KBM-7 (cell line): ENCODE measurements at places on chromosomes 4 and X.

DNA sequence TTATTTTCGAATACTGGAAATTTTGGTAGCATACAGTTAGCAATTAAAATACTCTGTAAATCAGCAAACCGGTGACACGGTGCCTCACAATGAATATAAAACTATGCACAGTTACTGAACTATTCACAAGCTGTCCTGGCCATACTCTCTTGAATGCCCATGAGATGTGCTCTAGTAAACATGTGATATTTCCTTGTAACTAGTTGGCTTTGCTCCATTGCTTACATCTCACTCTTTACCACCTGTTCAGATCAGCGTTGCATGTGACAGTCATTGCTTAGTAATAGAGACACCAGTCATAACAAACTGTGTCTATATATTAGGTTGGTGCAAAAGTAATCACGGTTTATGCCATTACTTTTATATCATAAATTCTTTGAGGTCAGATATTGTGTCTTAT is 897.9 kb upstream of the FTHL17 start:
- no peak for DNase-seq

DNA sequence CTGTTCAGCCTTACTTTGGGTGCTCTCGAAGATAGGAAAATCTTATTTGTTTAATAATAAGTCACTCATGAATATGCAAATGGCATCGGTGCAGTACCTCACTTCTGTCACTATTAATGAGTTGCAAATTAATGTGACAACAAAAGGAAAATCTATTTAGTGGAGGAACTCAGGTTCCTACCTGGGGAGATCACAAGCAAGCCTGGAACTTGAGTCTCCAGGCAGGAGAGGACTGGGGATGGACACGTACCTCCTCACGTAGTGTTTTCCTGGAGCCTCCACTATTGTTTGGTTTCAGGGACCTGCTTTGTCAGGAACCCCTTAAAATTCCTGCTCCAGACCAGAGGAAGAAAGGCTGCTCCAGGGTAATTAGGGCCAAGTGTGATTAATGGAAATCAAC is 82.1 kb downstream of the BCOR start:
- DNase-seq = no peak

GRCh38 chr4:89308161-89308500 is 531 bp upstream of the GPRIN3 start:
- no peak for DNase-seq

DNA sequence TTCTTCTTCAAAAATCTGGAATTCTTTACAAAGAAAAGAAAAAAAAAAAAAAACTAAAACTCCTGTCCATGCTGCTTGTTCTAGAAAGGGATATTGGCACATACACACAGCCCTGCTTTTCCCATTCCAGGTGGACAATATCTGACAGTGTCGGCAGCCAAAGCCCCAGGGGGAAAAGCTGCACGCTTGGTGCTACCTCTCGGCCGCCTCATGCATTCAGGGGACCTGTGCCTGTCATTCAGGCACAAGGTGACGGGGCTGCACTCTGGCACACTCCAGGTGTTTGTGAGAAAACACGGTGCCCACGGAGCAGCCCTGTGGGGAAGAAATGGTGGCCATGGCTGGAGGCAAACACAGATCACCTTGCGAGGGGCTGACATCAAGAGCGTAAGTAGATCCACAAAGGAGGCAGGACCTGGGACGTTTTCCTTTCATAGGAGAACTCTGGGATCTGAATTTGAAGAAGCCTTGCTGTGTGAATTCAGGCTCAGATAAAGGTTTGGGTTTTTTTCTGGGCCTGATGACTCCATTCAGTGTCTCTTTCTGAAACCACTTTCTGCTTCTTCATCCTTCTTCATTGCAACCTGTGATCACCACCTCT is 71.9 kb downstream of the NPNT start:
- no peak for DNase-seq

GRCh38 chr4:153113838-153114105 is 90.5 kb upstream of the TRIM2 start:
- no peak for DNase-seq

DNA sequence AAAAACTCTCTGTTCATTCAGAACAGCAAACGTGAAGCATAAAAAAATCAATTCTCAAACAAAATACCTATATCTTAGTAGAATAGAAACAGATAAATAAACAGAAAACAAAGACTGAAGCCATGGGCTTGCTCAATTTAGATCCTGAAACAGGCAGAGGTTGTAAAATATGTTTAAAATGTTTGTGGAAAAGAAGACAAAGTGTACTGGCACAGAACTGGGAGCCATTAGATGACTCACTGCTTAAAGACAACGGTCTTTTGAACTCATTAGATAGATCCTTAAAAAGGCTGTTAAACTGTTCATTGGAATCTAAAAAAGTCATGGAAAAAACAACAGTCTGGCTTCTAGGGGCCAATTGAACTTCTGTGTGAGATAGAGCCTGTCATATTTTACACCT is 247.0 kb upstream of the NDST4 start:
- DNase-seq = no peak

- peak; percentile 49 for DNase-seq
These were observed 5.5 kb downstream of the SOWAHD start for GRCh38 chrX:119763836-119764387.
